Fibroblast of upper back skin (primary cell): ENCODE measurements at places on chromosomes 6 and 20.

GRCh38 chr20:61896058-61896961 is 169.4 kb downstream of the TAF4 start:
- DNase-seq = peak; percentile 39

- DNase-seq = no peak
Measured at GRCh38 chr20:7908905-7909304, 31.4 kb downstream of the HAO1 start.

DNA sequence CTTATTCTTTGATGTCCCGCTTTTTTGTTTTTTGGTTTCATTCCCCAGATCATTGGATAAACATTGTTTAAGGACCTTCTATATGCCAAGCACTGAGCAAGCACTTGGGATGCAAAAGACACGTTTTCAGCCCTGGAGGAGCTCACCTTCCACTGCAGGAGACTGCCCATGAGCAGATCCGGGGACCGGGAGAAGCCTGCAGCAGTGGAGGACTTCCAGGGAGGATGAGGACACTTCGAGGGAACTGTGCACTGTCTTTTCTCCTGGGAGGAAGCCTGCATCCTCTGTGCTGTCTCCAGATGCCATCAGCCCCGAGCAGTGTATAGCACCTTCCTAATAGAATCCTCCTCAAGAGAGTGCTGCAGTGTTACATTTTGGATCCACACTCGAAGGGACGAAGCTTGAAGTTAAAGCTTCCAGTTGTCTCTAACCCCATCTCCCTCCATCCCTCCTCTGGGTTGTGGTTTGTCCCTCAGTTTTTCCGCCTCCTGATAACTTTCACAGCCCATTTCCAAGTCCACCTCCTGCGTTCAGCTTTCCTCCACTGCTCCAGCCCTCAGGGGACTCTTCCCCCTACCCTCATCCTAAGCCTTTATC is 5.8 kb upstream of the KCNG1 start:
- no peak for DNase-seq

DNA sequence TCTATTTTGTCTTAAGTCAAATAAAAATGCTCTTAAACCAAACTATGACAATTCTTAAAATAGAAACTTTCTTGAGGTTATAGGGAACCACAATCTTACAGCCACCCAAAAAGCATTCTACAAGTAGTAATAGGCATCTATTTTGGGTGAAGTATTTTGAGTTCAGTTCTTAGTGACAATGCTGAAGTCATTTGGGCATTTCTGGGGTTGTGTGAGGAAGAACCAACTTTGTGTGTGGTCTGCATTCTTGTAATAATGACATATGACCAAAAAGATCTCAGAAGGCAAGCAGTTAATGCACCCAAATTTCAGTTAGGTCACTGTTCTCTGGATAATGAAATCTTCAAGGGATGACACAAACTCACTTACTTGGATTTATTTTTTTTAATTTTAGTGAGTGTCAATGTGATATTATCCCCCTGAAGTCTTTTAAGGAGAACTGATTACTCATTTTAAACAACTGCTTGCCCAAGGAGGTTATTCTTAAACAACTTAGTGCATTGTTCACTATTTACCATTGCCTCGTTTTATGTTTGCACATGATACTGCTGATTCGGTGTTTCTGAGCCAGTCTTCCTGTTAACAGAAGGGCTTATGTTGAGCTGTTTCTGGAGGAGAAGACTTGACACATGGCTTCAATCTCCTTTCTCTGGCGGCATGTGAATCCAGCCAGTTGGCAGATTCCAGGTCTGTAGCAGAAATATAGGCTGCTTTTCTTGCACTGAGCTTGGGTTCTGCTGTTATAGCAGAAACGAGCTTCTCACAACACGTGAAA is 618.9 kb downstream of the BCKDHB start:
- DNase-seq = peak; percentile 80

DNA sequence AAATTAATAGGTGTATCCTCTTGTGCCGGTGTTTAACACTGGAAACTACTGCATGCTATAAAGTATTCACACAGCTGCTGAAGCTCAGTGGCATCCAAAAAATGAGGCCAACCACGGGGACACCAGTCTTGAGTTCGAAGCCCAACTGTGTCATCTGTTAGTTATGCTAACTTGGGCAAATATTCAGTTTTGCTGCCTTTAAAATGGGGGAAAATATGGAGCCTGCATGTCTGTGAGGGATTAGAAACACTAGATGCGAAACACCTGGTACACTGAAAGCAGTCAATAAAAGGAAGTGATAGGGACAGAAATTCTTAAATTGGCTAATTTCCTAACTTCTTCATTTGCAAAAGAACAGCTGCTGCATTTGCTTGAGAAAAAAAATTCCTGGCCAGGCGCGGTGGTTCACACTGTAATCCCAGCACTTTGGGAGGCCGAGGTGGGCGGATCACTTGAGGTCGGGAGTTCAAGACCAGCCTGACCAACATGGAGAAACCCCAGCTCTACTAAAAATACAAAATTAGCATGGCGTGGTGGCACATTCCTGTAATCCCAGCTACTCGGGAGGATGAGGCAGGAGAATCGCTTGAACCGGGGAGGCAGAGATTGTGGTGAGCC is 36.6 kb upstream of the MLIP start:
- DNase-seq = peak; percentile 61

DNA sequence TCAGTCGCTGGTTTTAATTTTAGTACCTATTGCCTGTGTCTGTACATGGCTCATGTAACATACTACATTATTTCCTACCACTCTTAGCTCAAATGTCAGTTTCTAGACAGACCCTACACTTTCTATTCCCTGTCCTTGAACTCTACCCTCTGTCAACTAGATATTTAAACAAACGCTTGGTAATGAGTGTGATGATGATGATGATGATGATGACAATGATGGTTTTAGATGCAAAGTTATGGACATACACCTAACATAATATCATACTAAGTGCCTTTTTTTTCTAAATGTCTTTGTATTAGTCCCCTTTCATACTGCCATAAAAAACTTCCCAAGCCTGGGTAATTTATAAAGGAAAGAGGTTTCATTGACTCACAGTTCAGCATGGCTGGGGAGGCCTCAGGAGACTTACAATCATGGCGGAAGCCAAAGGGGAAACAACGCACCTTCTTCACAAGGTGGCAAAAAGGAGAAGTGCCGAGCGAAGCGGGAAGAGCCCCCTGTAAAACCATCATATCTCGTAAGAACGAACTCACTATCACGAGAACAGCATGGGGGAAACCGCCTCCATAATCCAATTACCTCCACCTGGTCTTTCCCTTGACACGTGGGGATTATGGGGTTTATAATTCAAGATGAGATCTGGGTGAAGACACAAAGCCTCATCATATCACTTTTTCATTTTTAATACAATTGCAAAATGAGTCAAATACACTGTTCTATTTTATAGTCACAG is 87.1 kb downstream of the IBTK start:
- DNase-seq = no peak
